ENCODE measurements at places on chromosomes 4 and X. TPM values are rescaled to one million over a fixed set of nuclear protein-coding genes. Genes with fewer than 3 reads are reported as not detected.

The MANBA gene
- total RNA-seq = 74.6 TPM

The TBC1D19 gene
- total RNA-seq = 5.9 TPM

The MAGEA12 gene
- not detected for total RNA-seq

The VCX3A gene
- not detected for total RNA-seq

The PAGE5 gene
- not detected for total RNA-seq

The IGSF1 gene
- total RNA-seq = under 0.01 TPM

The SOD3 gene
- total RNA-seq = not detected

The PAGE2 gene
- not detected for total RNA-seq

The TLR3 gene
- 3.2 TPM for total RNA-seq

The TRO gene
- total RNA-seq = 38.8 TPM

The BBS12 gene
- total RNA-seq = 1.6 TPM

The KLHL5 gene
- total RNA-seq = 34.2 TPM

The UCHL1 gene
- 15.9 TPM for total RNA-seq

The TACR3 gene
- not detected for total RNA-seq

The POU4F2 gene
- total RNA-seq = not detected

The CTSO gene
- 11.0 TPM for total RNA-seq

The CLIC2 gene
- 11.3 TPM for total RNA-seq

The SHOX gene
- not detected for total RNA-seq

The KLB gene
- under 0.01 TPM for total RNA-seq

The ATP1B4 gene
- total RNA-seq = not detected

The RHOXF2B gene
- total RNA-seq = not detected

All from hematopoietic multipotent progenitor cell (in vitro differentiated cells).